ENCODE measurements at places on chromosomes 4 and X.

DNA sequence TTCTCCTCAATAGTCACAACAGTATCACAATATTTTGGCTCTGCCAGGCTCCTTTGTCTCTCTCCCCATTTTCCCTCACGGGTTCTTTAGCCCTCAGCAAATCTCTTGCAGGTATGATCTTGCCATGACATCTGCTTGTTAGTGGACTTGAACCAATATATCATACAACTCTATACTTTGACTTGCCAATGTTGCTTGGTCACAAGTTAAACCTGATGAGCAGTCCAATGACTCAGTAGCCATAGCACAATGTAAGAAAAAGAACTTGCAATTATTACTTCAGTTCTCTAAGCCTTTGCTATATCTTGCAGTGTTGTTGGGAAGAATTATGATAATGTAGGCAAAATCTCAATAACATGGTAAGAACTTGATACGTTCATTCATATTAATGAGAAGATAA lies 174.6 kb upstream of the NRK start:
- DNase-seq = no peak

- DNase-seq = peak; percentile 25
Measured at GRCh38 chr4:4284827-4285618, 4.9 kb downstream of the LYAR start.

- peak; percentile 57 for DNase-seq
Measured at GRCh38 chrX:105307762-105308161, 87.3 kb upstream of the TEX13A start.

DNA sequence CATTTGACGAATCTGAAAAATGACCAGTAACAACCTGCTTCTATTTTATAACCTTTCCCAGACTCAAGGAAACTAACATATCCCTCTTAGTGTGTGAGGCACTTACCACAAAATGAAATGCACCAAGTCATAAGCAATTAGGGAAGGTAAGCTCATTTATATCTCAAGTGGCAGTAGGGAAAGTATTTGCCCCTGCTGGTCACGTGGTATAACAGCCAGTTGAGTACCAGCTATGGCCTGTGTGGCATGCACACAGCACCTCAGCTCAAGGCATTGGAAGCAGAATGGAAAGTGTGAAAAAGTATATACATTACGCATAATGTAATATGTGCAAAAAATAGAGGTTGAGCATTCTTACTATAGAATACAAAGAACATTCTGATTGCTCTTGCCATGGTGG lies 178.3 kb upstream of the GYPA start:
- DNase-seq = no peak

Measured in fibroblast of the aortic adventitia (primary cell).